ENCODE measurements at places on chromosomes 4 and X.

DNA sequence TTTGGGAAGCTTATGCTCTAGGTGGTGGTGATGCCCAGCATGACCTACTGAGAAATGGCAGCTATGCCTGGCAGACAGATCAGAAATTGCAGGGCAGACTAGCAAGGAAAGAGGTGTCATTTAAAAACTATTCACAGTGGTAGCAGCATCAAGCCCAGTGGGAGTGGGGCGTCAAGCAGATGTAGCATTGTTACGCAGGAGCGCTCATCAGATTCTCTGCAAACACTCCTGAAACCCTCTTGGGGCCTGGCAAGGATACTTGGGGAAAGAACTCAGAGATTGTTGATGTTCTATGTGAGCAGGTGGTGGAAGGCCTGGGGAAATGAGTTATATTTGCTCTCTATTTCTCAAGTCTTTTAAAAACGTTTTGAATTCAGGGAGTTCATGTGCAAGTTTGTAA, 437.6 kb downstream of the RAPGEF2 start:
- no peak for DNase-seq

- DNase-seq = no peak
Measured at GRCh38 chr4:151997461-151997860, 236.7 kb upstream of the GATB start.

DNA sequence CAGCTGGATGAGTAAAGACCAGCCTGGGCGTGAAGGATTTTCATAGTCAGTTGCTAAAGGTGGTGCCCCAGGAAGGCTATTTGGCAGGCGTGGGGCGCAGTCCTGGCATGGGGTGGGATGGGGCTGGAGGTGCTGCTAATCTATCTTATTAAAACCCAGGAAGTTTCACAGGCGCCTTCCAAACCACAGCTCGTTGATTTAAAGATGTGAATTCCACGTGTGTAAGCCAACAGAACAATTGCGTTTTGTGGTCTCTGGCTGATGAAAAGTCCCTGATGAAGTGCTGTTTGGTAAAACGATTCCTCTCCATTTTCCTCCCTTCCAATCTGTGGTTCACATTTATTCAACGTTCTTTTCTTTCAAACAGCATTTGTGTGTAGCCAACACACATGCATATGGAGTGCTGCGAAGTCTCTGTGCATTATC, 105.0 kb downstream of the TBL1X start:
- no peak for DNase-seq

- no peak for DNase-seq
Measured at GRCh38 chr4:119693126-119693525, 64.5 kb upstream of the PDE5A start.

DNA sequence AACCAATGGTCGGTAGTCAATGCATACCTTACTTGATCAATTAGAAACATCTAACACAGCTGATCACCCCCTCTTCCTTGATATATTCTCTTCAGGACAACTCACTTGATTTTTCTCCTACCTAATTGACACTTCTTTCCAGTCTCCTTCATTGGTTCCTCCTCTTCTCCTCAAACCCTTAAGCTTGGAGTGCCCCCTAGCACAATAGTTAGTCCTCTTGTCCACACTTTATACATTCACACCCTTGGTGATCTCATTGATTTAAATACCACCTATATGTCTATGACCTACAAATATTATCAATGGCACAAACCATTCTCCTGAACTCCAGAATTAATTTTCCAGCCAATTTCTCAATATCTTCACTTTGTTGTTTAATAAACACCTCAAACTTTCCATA, 724.0 kb downstream of the ADGRL3 start:
- no peak for DNase-seq

- DNase-seq = no peak
Measured at GRCh38 chr4:4558881-4559280, 17.0 kb upstream of the STX18 start.

- no peak for DNase-seq
Measured at GRCh38 chr4:69896530-69897116, 34.2 kb upstream of the CSN1S1 start.

DNA sequence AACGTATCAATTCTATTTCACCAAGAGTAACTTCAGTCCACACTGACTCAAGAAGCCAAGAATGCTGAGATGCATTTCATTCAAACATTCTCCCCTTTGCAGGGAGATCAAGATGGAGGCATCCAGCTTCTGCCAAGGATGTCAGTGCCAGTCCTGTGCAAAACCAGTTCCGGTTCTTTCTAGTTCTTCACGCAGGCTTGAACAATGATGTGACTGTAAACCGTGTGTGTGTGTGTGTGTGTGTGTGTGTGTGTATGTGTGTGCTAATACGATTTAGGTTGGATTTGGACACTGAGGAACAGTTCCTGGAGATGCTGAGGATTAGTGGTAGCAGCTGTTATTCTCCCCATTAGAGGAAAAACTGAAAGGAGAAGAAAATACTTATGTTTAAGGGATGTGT, at the start of gene REELD1:
Gene REELD1, plus strand, starts transcription at position 301 of the 400 bp plus-strand sequence. CDS start 2,415 bp downstream, outside the sequence.
- DNase-seq = no peak

DNA sequence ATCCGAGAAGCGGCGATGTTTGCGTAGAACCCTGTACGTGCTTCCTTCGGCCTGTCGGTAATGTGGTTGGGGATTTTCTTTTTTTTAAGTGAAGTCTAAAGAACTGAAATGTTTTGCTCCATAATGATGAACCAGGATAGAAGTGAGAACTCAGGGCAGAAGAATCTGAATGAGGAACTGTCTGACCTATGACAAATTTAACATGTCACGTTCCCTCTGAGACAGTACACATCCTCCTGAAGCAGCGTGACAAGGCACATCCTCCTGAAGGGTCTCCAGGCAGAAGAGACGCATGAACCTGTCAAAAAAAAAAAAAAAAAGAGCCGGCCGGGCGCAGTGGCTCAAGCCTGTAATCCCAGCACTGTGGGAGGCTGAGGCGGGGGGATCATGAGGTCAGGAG, 6.2 kb downstream of the CSF2RA start:
- DNase-seq = no peak

DNA sequence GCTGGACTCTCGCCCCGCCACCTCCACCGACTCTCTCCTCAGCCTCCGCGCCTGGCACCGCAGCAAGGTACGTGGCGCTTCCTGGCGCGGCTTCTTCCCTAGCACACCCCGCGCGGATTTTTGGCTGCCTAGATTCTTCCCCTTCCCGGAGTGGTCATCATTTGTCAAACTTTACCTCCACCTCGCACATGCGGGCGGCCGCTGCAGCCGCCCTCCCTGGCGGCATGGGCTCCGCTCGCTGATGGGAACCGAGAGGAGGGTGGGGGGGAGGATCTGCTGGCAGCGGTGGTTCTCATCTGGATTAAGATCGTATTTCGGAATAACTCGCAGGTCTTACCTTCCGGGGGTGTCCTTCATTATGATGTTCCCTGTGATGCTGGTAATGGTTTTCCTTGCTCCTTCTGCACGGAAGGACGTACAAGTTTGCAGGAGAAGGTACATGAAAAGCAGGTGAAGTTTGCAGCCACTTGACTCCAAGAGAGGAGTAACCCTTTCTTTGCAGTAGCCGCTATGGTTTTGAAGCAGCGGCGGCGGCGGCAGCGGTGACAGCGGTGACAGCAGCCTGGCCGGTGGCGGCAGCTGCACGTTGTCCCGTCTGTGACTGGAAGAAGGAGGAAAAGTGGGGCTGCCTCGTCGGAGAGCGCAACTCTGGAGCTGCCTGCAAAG, 2183.9 kb upstream of the TENM3 start:
- no peak for DNase-seq

DNA sequence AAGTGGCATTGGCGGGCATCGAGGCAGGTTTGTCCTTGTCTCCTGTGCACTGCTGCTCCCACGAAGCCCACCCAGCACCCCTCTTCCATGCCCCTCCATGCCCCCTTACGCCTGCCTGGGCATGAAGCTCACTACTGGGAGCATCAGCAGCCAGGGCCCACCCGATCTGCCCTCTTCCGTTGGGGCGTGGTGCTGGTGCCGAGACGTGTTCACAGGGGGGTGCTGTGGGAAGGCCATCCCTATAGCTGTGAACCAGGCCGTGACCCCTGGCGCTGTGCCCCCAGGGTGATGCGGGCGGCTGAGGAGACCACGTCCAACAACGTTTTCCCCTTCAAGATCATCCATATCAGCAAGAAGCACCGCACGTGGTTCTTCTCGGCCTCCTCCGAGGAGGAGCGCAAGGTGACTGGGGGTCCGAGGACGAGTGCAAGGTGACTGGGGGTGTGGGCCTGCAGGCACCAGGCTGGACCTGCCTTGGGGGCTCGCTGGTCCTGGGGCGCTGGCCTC, 19.3 kb upstream of the ADD1 start:
- DNase-seq = no peak

- DNase-seq = no peak
Measured at GRCh38 chrX:10310511-10310910, 153.7 kb downstream of the CLCN4 start.

DNA sequence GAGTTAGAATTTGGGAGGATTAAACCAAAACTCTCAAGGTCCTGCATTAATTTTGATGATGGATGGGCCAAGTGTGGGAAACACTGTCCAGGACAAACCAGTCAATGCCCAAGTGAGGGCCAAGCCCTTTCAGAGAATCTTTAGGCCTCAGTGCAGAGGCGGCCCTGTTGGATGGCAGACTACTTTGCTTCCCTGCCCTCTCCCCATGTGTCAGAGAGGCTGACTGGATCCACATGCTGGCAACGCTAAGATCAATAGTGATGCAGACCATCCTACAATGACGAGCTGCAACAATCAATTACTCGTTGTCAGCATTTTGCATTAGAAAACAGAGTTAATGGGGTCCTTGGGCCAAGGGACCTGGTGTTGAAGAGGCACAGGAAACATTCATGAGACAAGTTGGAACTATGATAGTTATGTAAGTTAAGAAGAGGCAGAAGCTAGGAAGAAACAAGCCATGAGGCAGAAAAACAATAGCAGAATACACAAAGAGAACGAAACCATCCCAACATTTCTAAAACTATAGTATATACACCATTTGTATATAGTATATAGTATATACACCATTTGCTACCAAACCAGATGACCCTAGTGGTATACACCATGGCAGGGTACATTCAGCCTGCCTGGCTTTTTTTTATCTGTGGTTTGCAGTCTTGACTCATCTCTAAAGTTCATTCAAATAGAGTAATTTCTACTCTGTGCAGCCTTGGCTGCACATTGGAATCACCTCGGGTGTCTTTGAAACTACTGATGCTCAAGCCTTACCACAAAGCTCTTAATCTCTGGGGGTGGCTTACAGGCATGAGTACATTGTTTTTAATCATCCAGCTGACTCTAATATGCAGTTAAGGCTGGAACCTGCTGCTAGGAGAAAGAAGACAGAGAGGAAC, 147.7 kb upstream of the GYPA start:
- no peak for DNase-seq

DNA sequence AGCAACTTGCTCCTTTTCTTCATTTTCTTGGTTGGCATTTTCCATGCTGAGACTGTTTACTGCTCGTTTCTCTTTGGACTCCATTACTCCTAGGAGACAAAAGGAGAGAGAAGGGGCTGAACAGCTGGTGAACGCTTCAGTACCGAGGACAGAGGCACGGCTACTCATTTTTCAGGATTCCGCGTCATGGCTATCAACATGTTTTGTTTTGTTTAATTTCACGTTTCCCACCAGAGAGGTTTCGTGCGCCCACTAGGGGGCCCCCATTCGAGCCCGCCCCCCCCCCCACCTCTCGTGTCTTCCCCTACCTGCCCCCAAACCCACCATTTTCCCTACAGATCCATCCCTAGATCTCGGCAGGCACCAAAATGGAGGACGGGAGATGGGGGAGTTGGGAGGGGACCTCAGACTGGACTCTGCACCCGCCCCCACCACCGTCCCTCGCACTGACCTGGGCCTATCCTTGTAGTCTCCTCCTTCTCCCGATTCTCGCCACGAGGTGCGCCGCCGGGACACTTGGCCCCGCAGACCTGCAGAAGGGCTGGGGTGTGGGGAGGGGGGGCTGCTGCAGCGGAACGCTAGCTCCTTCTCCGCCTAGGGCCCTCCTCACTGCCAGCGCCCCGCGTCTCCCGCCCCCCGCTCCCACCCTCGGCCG, 653 bp downstream of the BEX1 start:
- no peak for DNase-seq

DNA sequence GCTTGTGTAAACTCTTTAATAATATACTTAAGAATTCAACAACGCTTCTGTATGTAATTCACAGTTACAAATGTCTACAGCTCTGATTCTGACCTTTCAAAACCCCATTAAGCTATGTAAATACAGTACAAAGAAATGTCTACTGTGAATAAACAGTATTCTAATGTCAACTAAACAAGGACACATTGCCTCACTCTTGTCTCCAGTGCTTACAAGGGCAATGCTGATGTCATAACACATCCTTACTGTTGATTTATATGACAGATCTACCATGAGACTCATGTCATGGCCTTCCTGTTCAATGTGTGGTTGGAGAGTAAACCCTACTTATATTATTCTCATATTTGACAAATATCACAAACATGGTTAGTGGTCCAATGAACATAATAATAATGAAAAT, 256.1 kb upstream of the ADGRL3 start:
- no peak for DNase-seq

DNA sequence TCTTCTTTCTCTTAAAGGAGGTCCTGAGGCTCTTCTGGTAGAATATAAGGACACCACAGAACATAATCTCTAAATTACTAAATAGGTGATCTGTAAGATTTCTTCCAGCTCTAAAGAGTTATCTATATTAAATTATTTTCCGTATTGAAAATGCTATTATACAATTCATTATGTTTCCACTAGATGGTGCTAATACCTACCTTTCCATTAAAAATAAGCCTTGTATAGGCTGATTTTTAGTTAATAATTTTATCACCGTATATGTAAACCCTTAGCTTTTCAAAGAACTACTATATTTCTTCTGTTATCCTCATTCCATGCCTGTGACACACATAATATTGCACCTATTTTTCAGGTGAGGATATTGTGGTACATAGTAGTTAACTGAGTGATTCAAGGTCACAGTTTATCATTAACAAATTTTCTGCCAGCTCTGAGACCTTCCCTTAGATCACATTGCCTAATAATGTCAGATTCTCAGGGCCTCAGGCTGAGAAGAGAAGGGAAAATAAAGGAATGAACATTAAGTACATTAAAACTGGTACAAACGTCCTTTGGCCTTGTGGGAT, 138.8 kb downstream of the TEX11 start:
- no peak for DNase-seq

DNA sequence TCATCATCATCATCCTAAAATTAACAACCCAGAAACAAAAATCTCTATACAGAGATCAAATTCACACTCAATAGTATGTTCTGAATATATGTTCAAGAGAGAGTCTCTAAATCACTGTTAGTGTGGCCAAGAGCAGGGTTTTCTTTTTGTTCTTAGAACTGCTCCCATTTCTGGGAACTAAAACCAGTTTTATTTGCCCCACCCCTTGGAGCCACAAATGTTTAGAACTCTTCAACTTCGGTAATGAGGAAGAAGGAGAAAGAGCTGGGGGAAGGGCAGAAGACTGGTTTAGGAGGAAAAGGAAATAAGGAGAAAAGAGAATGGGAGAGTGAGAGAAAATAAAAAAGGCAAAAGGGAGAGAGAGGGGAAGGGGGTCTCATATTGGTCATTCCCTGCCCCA, 32.3 kb downstream of the CYBB start:
- DNase-seq = no peak

- no peak for DNase-seq
Measured at GRCh38 chr4:164813554-164813953, 59.6 kb downstream of the SMIM31 start.
